ENCODE measurements at places on chromosomes 2 and 18. TPM values are rescaled to one million over a fixed set of nuclear protein-coding genes. Genes with fewer than 3 reads are reported as not detected.
A peak's percentile ranks its signal among the peaks of the same experiment; 100 is the strongest.

- no peak for DNase-seq
Observed at GRCh38 chr18:3409811-3410210, 40.2 kb upstream of the TGIF1 start.

- DNase-seq: no peak
Observed at GRCh38 chr2:171124541-171124940, 36.2 kb downstream of the TLK1 start.

DNA sequence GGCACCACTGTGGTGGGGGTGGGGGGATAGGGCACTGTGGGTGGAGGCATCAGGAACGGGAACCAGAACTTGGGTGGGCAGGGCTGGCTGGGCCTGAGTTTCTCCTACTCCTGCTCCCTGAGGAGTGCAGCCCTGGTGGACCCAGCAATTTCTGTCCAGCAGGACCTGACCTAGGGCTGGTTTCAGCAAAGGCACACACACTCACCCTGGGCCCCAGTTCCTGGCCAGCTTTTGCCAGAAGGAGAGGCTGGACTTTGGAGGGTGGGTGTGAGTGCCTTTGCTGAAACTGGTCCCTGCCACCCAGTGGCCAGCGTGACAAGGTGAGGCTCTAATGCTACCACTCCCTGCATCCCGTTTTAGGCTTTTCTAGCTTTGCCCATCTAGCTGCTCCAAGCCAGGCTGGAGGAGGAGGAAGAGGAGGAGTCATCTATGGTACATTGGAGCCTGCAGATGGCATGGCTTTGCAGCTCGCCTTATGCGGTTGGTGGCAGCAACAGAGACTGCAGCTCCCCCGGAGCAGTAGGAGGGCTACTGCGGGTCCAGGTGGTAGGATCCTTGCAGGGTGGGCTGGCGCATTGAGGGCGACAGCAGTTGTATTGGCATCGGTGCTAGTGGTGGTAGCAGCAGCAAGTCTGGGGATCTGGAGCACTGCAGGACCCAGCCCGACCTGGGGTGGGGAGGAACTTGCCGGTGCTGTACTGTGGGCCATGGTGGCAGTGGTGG lies 40.4 kb upstream of the IMP4 start:
- no peak for DNase-seq

DNA sequence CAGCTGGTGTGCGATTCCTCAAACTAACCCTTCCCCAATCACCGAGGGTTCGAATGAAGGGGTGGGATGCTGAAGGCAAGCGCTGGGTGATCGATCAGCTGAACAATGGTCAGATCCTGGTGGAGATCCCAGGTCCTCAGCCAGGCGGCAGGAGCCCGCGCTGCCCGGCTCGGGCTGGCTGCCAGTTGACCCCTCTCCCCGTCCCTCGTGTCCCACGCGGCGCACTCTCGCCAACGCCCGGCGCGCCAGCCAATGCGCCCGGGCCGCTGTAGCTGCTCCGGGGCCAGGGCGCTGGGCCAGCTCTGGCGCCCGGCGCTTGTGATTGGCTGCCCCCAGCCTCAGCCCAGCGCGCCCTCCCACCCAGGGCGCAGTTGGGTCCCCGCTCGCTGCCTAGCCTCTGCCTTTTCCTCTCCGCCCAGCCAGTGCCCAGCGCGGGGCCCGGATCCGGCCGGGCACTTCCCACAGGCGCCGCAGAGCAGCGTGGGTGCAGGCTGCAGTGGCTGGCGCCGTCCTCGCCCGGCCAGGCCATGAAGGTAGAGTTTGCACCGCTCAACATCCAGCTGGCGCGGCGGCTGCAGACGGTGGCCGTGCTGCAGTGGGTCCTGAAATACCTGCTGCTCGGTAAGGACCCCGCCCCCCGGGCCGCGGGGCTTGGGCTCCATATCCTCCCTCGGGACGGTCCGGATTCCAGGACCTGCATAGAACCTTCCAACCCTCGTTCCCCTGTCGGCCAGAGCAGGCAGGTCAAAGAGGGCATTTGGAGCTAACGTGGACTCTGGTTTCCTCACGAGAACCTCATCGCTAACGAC lies at the start of gene MOGAT1:
MOGAT1 (plus strand) TSS at position 400 of the 809 bp plus-strand sequence; CDS start at position 528, 128 bp downstream.
- DNase-seq: peak; percentile 58

- no peak for DNase-seq
Observed at GRCh38 chr2:143150287-143150686, 21.1 kb downstream of the ARHGAP15 start.

DNA sequence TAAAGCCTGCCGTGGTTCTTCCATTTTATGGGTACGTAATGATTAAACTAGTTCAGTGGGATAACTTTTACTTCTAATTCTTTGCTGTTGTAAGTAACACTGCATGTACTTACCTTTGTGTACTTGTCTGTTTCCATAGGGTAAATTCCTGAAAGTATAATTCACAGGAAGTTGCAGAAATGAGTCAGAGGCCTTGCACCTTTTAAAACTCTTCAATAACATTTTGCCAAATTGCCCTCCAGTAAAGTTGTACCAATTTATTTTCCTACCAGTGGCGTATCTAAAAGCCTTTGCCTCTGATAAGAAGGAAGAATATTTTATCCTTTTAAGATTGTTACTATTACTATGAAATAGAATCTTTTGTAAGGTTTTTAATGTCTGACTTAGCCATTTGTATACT lies 65.1 kb downstream of the CAB39 start:
- no peak for DNase-seq

DNA sequence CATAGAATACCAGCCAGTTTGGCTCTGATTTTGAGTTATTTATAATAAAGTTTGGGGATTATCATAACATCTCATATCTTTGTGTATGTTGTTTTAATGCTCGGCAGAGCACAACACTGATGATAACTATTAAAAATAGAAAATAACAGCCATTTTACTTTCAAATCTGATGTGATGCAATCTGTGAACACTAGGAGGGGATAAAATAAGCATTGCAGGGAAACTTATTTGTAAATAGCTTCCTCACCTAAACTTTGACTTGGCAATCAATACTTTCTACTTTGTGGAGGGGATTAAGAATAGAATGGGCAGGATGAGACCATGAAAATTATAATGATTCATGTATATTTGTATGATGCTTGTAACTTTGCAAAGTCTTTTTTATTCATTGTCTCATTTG lies 54.4 kb downstream of the USP14 start:
- no peak for DNase-seq

- no peak for DNase-seq
Observed at GRCh38 chr18:33735428-33735827, 157.4 kb downstream of the ASXL3 start.

DNA sequence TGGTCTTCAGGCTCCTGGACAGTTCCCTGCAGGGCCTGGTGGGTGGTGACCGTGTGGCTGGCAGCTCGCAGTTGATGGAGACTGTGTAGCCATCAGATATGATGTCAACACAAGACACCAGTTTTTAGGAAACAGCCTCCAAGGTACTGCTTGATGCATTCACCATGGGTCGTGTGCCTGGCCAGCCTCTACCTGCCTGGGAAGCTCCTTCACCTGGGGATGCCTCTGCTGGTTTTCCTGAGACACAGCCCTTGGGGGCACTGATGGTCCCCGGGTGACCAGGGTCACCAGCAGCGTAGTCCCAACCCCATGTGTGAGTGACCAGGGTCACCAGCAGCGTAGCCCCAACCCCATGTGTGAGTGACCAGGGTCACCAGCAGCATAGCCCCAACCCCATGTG lies 33.6 kb upstream of the KCNG2 start:
- no peak for DNase-seq

DNA sequence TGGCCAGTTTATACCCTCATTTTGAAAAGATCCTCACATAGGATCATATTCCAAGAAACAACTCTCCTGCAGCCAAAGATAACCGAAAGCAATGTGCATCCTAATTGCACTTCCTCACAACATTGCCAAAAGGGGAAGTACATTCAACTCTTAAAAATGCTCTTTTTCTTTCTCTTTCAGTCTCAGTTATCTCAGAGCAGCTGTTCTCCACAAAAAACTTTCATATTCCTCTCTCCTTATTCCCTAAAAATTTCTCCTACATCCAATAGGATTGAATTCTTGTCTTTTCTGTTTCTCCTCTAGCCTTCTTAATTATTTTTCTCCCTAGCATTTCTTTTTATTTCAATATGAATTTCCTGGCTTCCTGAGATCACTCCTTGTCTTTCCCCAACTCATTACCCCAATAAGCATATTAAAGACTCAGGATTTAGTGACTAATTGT lies 7.4 kb upstream of the VRK2 start:
- no peak for DNase-seq

DNA sequence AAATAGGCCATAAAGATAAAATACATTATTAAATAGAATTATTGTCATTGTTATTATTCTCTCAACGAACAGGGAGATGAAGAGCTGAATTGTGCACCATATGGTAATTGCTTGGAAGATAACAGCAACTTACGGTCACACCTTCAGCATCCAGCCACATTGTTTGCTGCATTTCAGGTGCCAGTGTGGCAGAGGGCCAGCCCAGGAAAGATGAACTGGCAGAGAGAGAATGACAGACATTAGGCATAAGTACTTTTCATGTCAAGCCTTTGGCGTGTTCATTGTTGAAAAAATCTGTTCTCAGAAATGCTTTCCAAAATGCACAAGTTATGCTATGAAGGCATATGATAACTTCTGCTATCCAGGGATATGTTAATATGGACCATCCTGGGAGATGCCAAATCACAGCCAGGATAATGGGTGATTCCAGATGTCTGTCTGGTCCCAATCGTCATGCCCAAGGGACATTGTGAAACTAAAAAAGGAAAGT lies 748.6 kb upstream of the PIK3C3 start:
- no peak for DNase-seq

GRCh38 chr18:62091487-62092120 lies 95.3 kb downstream of the PIGN start:
- no peak for DNase-seq

DNA sequence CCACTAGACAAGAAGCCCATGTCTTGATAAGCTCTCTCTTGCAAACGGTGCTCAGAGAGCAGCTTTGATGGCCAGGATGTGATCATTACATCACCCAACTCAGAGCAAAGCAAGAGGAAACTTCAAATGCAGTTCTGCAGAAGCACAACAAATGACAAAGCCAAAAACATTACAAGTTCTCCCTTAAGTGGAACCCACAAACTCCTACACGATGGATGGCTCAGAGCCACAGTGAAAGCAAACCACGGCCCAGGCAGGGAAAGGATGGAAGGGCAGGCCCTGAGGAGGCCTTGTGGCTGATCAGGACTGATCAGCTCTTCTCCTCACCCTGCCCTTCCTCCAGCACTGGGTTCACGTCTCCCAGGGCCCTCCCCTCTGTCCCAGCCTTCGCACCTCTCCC lies 326.4 kb downstream of the EIPR1 start:
- no peak for DNase-seq

STPG4 gene
- not detected for total RNA-seq

CASP8 gene
- total RNA-seq: 4.0 TPM

CELF4 gene
- 0.18 TPM for total RNA-seq

DPP4 gene
- 3.6 TPM for total RNA-seq
